ENCODE measurements at places on chromosomes 12 and 14. TPM values are rescaled to one million over a fixed set of nuclear protein-coding genes. Genes with fewer than 3 reads are reported as not detected.

MCRS1 gene
- total RNA-seq, result 48.2 TPM

SOAT2 gene
- not detected for total RNA-seq

POTEG gene
- total RNA-seq, result not detected

HRK gene
- total RNA-seq, result not detected

EPYC gene
- not detected for total RNA-seq

TXNRD1 gene
- 243 TPM for total RNA-seq
